Right lung (tissue), 10 donors: ENCODE measurements at places on chromosomes 13 and 19. TPM values are rescaled to one million over a fixed set of nuclear protein-coding genes. Genes with fewer than 3 reads are reported as not detected.

NOVA2 gene
- 9.6 TPM for polyA plus RNA-seq

ATP1A3 gene
- not detected for polyA plus RNA-seq

UBE2L5 gene
- polyA plus RNA-seq, result 0.70 TPM

SIGLEC5 gene
- 0.31 TPM for polyA plus RNA-seq

KLF1 gene
- 1.4 TPM for polyA plus RNA-seq

LRRC8E gene
- polyA plus RNA-seq, result 4.8 TPM

RFPL4A gene
- not detected for polyA plus RNA-seq

TPM4 gene
- polyA plus RNA-seq, result 592 TPM

- DNase-seq, result peak; percentile 87
Observed at GRCh38 chr19:30804751-30805150, 432.6 kb downstream of the ZNF536 start.

GRCh38 chr19:54426291-54426931 lies 11.1 kb downstream of the TTYH1 start:
- no peak for DNase-seq

DNA sequence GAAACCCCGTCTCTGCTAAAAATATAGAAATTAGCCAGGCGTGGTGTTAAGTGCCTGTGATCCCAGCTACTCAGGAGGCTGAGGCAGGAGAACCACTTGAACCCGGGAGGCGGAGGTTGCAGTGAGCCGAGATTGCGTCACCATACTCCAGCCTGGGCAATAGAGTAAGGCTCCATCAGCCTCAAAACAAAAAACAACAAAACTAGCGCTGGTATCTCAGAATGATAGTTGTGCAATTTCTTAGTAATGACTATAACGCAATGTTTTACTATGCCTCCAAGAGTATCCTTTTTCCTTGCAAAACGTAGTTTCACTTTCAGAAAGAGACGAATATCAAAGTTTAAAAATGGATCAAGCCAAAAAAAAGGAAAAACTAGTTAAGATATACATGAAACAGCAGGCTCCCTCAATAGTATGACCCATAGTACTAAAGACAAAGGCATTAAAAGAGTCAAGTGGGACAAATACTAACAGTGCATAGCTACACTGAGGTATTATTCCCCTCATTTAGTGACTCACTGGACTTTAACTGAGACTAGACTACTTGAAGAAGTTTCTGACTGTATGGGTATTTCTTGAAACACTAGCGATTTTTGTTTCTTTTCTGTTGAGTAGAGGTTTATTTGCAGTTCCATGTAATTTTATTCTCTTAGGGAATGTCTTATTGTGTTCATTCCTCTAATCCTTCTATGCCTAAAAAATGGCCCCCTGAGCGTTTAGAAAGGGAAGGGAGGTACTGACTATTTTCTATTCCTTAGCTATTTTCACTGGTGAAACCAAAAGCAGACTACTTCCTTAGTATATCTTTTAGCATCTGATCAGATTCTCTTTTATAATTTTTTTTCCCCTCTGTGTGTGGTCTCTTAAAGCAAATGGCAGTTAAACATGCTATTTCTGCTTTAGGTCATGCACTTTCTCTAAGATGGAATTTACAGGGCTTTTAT lies 10.4 kb upstream of the ITM2B start:
- no peak for DNase-seq

GRCh38 chr13:73142071-73142470 lies 83.3 kb downstream of the KLF5 start:
- DNase-seq, result peak; percentile 32

DNA sequence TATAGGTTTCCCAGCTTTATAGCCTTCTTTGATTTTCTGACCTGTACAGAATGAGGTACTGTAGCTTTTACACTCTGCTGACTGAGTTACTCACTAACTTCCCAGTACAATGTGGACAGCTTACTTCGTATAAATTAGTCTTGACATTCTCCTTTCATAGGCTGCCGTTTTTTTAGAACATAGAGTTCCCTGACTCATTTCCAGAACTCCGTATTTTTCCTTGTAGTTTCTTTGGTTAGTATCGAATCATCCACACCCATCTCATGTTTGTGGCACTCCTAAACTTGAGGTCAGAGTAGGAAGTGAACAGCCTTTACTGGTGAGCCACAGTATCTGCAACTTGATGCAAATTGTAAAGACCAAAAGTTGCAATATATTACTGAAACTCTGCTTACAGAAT lies 303.9 kb downstream of the SLITRK5 start:
- DNase-seq, result no peak

DNA sequence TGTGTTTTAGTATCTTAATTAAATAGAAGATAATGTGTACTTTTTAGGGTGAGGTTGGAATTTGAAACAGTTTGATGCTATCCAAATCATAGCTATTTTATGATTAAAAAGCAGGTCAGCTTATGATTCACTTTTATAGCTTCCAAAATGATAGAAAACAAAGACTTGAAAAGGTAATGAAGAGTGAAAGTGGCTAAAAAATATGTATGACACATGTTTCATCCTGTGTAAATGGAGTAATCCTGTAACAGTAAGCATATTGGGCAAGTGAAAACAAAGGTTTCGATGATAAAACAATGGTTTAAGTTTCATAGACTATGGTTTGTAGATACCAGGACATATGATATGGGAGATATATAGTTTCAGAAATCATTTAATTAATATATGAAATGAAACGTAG lies 456.2 kb downstream of the PCDH20 start:
- no peak for DNase-seq

- DNase-seq, result no peak
Observed at GRCh38 chr19:1618157-1619093, 13.2 kb upstream of the UQCR11 start.

DNA sequence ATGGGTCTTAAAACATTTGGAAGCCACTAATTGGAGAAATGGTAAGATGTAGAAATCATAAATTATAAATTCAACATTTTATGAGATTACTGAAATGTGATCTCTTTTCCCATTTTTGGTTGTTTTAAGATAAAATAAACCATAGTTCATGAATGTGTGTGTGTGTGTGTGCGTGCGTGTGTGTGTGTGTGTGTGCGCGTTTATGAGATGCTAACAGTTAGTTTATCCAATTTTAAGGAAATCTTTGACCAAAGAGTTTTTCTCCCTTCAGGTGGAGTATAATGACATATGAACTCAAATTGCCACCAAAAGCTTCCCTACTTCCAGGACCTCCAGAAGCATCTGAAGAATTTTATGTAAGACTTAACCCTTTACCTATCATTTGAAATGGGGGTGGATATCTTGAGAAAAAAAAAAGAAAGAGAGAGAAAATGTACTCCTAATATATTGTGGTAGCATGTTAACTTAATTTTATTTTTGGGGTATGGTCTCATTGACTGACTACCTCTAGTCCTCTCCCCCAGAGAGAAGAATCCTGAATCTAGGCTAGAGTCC lies 98.1 kb upstream of the AKAP11 start:
- no peak for DNase-seq

DNA sequence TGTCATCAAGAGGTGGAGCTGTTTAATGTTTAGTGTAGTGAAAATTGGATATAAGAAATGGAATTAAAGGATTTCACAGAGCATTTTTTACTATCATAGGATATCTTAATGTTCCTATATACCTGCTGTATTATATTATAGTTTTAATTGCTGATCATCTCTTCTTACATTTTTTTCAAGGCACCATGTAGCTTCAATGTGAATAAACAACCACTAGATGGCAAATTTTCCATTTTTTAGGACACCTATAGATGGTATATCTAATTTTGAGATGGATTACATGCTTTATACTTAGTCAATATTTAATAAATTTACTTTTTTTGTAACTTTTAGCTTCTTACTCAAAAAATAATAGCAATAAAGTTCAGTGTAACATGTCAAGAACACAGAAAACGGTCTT lies 9.0 kb upstream of the ATXN8OS start:
- DNase-seq, result no peak

DNA sequence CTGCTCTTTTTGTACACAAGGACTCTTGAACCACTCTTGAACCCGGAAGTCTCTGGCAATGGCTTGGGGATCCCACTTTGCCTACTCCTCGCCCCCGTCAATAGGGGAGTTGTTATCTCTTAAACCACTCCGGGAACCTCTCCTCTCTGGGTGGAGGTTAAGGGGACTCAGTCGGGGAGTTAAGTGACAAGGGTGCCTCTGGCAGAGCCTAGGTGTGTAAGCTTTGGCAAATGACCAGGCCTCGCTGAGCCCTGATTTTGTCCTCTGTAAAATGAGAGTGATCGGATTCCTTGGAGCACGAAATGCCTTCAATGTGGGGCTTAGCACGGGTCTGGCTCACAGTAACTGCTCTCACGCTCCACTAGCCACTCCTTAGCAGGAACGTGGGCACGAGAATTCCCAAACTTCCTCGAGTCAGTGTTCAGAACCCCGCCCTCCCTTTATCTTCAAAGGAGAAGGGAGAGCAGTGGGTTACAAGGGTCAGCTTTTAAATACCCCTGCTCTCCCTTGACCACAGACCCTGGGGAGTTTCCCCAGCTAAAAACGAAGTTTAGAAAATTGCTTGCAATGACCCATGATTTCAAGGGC lies 193.3 kb downstream of the KATNAL1 start:
- DNase-seq, result peak; percentile 38

- DNase-seq, result peak; percentile 18
Observed at GRCh38 chr19:14004619-14005348, 1.3 kb downstream of the RFX1 start.

GRCh38 chr19:6527893-6528543 lies 2.8 kb upstream of the TNFSF9 start:
- no peak for DNase-seq

DNA sequence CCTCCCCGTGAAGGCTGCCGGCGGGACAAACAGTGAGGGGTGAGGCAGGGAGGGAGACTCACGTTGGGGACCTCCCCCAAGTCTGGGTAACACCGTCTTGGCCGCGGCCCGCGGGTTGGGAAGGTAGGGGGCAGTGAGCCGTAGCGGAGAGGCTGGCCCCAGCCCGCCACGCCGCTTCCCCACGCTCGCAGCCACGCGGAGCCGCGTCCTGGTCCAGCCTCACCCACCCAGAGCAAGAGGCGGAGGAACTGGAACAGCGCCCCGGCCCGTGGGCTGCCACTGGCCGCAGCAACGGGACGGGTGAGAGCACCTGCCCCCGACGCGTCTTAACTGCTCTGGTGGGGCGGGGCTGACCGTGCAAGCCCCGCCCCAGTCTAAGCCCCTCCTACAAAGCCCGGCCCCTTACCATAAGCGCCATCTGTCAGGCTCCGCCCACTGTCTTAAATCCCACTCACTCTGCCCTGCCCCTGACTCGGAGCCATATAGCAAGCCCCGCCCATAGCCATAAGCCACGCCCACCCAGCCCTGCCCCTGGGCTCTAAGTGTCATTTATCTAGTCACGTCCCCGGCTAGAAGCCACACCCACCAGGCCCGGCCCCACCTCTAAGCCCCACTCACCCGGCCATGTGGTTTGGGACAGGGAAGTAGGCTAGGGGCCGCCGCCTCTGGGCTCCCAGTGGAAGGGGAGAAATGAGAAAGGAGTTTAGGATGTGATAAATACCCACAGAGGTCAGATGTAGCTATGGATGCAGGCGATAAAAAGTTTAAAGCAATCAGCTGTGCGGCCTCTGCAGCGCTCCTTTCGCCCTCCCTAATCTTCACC lies 2.1 kb upstream of the CCL25 start:
- peak; percentile 59 for DNase-seq

DNA sequence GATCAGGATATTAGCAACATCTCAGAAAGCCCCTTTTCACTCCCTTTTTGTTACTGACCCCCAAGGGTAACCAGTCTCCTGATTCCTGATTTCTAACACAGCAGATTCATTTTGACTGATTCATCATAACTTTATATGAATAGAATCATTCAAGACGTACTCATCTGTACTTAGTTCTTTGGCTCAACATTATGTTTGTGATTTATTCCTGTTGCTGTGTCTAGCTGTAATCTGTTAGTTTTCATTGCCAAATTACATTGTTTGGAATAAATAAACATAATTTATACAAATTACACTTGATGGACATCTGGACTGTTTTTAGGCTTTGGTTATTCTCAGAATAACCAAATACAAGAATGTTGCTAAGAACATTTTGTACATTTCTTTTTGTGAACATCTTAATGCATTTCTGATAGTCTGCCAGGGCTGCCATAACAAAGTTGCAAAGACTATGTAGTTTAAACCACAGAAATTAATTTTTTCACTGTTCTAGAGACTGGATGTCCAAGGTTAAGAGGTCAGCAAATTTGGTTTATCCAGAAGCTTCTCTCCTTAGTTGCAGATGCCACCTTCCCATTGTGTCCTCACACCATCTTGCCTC lies 62.8 kb upstream of the EDNRB start:
- no peak for DNase-seq

GRCh38 chr19:2528675-2529101 lies 52.8 kb downstream of the GADD45B start:
- DNase-seq, result no peak

DNA sequence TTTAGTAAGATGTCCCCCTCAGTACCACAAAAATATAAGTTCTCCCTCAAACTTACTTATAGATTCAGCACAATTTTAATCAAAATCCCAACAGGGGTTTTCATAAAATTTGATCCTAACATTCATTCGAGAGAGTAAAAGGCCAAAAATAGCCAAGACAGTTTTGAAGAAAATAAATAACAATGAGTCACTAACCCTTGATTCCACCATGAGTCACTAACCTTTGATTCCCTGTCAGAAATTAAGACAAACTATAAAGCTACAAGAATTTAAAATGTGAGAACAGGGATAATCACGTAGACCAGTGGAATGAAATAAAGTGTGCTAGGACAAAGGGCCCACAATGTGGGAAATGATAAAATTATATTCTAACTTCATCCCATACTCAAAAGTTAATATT lies 320.3 kb downstream of the SUCLA2 start:
- DNase-seq, result no peak

GRCh38 chr13:99056381-99057014 lies 78.6 kb upstream of the DOCK9 start:
- no peak for DNase-seq

GRCh38 chr19:53664760-53665159 lies 33.0 kb downstream of the DPRX start:
- no peak for DNase-seq

GRCh38 chr13:112204346-112205327 lies 137.7 kb downstream of the SOX1 start:
- DNase-seq, result no peak

GRCh38 chr13:92804926-92805325 lies 421.7 kb upstream of the GPC6 start:
- DNase-seq, result no peak

- no peak for DNase-seq
Observed at GRCh38 chr13:43203781-43204180, 180.4 kb downstream of the DNAJC15 start.

- peak; percentile 55 for DNase-seq
Observed at GRCh38 chr19:48836089-48837017, at the start of gene HSD17B14. HSD17B14 (minus strand) TSS chr19:48836491; CDS start chr19:48836411, 80 bp downstream.

DNA sequence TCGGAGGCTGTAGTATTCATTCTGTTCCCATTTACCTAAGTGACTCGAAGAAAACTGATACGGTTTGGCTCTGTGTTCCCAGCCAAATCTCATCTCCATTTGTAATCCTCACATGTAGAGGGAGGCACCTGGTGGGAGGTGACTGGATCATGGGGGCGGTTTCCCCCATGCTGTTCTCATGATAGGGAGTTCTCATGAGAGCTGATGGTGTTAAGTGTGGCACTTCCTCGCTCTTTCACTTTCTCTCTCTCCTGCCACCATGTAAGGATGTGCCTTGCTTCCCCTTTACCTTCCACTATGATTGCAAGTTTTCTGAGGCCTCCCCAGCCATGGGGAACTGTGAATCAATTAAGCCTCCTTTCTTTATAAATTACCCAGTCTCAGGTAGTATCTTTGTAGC lies 23.5 kb downstream of the SLAIN1 start:
- no peak for DNase-seq

GRCh38 chr19:3914199-3914598 lies 18.7 kb upstream of the NMRK2 start:
- DNase-seq, result no peak
